ENCODE measurements at places on chromosomes 11 and 22. TPM values are rescaled to one million over a fixed set of nuclear protein-coding genes. Genes with fewer than 3 reads are reported as not detected.

Gene PAX6
- total RNA-seq = 0.76 TPM

Gene PITPNB
- 34.8 TPM for total RNA-seq

Gene OR51B2
- total RNA-seq = not detected

Gene CD3E
- not detected for total RNA-seq

Gene MAP6
- 2.6 TPM for total RNA-seq

Gene ANGPTL5
- total RNA-seq = 60.3 TPM

Gene PANX3
- total RNA-seq = not detected

Gene C22orf42
- total RNA-seq = not detected

Gene CFAP300
- total RNA-seq = 11.0 TPM

Gene GGT1
- 1.5 TPM for total RNA-seq

Gene ABTB2
- total RNA-seq = 3.0 TPM

Gene C11orf52
- 2.0 TPM for total RNA-seq

Gene C1QTNF4
- 0.22 TPM for total RNA-seq
